Mammary epithelial cell (primary cell): ENCODE measurements at places on chromosomes 2 and 18. TPM values are rescaled to one million over a fixed set of nuclear protein-coding genes. Genes with fewer than 3 reads are reported as not detected.

GRCh38 chr2:189851174-189851826 lies 67.0 kb downstream of the PMS1 start:
- no peak for DNase-seq

DNA sequence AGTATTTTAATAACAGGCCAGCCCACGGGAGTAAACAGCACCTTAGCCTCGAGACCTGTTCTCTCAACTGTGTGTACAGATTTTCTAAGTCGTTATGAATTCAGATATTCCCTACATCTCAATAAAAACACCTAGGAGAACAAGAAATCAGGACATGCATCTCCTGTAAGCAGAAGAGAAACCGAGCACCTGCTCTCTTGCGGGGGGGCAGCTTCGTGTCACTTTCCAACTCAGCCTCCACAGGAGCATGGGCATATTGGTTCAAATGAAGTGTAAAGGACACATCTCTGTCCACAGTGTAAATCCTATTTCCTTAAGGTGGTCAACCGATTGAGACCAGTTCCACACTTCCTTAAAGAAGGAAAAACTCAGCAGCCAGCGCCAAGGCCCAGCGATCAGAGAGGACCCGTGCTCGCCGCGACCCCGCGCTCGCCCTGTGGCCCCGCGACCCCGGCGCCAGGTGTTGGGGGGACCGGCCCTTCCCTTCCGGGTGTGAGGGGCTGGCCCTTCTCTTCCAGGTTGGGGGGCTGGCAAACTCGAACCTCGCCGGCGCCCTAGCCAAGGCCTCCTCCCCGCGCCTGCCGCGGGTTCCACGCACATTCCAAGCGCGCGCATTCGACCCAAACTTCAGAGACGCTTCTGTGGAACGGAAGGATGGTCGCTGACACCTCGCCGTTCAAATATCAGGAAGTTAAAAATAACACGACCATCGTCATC lies 652 bp downstream of the SH3YL1 start:
- no peak for DNase-seq

- no peak for DNase-seq
Observed at GRCh38 chr2:37641582-37642171, 29.8 kb downstream of the CDC42EP3 start.

The GALNT3 gene
- 29.0 TPM for polyA plus RNA-seq

The TDRD15 gene
- polyA plus RNA-seq = not detected

DNA sequence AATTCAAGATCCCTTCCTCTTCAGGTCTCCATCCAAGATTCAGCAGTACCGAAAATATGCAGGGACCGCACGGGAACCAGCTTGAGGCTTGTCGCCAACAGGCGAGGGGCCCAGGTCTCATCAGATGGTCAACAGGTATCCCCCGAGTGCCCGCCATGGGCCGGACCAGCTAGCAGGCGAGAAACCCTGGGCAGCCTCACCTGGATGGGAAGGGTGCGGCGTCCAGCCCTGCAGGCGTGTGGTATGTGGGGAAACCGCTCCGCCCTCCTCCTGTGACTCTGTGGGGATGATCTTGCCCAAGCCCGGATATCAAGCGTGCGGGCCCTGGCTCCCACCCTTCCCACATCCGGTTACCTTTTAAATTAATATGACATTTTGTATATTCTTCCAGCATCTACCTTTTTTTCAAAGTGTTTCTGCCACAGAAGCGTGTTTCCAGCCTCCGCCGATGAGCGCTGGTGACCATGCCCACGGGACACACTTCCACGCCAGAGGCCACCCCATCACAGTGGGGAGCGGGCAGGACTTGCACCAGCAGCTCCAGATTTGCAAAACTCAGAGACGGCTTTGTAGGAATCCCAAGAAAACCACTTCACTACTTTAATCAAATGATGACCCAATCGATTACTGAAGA lies 33.2 kb downstream of the ZNF516 start:
- no peak for DNase-seq

- peak; percentile 12 for DNase-seq
Observed at GRCh38 chr2:169933124-169933711, 106.0 kb downstream of the UBR3 start.

The PRPF40A gene
- 78.8 TPM for polyA plus RNA-seq

The MC2R gene
- not detected for polyA plus RNA-seq

DNA sequence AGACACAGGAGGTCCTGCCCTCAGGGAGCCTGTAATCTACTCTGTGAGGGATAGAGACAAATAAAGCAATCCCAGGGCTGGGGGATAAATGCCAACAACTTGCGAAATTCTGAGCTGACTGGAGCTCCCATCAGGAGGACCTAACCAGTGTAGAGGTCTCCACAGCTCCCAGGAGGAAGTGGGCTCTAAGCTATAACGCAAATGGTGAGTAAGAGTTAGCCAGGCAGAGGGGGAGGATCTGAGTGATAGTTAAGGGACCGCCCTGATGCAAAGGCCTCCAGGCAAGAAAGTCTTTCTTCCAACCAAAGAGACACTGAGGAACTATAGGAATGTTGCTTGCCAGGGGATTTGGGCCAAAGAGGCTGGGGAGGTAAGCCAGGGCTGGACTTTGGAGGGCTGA lies 16.0 kb upstream of the ZNF532 start:
- peak; percentile 74 for DNase-seq

The CCDC85A gene
- 0.01 TPM for polyA plus RNA-seq

DNA sequence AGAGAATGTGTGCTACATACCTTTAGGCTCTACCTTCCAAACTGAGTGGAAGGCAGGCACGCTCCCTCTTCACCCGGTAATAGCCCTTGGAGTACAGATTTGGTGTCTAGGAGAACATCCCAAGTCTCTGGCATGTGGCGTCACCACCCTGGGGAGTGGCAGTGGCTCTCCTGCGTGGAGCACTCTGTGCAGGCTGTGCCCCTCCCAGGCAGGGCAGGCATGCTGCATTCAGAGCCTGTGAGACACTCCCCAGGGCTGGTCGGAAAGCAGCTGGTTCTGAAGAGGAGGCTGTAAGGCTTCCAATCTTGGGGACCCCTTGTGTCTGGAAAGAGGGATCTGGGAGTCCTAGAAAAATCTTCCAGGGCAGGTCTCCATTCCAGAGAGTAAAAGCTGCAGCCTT lies 193.3 kb downstream of the ANKRD30B start:
- DNase-seq = no peak
